ENCODE measurements at places on chromosomes 4 and X.

GRCh38 chrX:134607523-134607922 is 50.7 kb downstream of the PLAC1 start:
- no peak for DNase-seq

DNA sequence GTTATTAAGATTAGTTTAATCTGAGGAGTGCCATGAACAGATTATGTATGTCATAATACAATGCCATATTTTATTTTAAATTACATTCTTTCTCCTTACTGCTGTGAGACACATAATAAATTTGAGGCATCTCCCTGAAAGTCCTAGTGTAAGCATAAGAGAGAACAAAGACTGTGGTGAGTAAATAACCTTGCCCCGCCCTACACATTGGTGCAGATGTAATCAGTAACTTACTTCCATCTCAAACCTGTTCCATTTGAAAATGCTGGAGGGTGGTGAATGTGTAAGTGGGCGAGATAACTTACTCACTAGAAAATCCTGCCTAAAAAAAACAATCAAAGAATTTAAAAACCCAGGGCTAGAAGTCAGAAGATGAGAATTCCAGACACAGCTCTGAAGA is 338.1 kb upstream of the SLIT2 start:
- no peak for DNase-seq

DNA sequence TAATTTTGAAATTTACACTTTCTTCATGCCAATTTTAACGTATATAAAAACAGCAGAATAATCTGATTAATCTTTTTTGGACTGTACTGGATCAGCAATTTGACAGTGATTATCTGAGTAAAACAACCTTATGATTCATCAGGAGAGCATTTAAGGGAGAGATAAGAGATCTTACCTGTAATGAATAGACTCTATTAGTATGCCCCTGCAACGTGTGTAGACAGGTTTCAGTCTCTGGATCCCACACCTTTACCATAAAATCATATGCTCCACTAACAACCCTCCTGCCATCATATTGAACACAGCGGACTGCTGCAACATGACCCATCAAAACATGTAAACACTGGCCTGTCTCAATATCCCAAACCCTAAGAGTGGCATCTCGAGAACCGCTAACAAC is 210.1 kb downstream of the FBXW7 start:
- DNase-seq = no peak

- no peak for DNase-seq
These were observed 225.4 kb downstream of the PCDH7 start for GRCh38 chr4:30945586-30945985.

GRCh38 chr4:169164669-169165415 is 105.9 kb downstream of the SH3RF1 start:
- no peak for DNase-seq

GRCh38 chr4:70544279-70544868 is 26.0 kb downstream of the AMTN start:
- DNase-seq = no peak

GRCh38 chr4:88137112-88137511 is 21.3 kb downstream of the ABCG2 start:
- DNase-seq = no peak

DNA sequence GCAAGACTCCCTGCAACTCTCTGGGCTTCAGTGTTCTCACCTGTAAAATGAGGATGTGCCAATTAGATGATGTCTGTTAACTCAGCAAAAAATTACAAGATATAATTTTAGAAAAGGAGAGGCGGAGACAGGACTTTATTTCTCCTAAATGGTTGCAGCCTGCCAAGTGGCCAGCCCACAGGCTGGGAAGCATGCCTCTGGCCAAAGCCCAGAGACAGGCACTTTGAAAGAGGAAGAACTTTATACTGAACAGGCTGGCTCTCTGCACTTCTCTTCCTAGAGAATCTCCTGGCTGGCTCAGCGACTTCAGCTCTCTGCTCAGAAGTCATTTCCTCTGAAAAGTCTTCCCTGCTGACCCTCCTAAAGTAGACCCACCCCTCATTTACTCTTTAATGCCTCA is 3.7 kb downstream of the PRDM5 start:
- no peak for DNase-seq

DNA sequence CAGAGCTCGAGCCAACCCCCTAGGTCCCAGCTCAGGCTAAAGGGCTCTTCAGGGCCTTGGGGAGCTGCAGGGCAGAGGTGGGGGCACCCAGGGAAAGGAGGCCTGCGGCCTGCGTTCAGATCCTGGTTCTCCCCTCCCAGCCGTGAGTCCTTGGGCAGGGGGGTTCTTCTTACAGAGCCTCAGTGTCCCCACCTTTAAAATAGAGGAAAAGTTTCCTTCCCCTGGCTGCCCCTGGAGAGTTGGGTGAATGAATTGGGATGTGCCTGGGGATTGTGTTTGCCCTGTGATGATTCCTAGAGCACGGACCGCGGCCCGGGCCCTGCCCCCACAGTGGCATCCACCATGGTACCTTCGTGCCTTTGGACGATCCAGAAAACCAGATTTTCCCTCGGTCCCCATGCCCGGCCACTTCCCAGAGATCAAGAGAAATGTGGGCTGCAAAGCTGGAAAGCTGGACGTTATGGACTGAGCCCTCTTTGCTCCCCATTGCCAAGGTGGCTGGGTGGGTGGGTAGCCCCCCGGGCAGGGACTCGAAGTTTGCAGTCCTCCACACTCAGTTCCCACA is 11.4 kb downstream of the HTRA3 start:
- DNase-seq = no peak

DNA sequence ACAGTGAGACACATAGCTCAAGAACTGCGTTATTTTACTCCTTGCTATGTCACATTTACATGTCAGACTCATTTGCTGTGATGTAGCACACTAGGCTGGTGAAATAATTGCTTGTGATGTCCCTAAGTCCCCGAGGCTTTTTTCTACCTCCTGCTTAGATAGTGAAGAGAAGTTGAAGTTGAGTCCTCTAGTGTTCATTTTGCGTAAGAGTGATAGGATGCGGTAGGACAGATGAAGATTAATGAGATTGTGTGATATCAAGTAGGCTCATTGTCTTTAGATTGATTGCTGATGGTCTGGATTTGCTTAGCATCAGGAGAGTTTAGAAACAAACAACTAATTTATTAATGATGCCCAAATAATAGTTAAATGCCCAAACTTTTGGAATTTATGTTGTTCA is 173.6 kb upstream of the NUDT6 start:
- DNase-seq = no peak

DNA sequence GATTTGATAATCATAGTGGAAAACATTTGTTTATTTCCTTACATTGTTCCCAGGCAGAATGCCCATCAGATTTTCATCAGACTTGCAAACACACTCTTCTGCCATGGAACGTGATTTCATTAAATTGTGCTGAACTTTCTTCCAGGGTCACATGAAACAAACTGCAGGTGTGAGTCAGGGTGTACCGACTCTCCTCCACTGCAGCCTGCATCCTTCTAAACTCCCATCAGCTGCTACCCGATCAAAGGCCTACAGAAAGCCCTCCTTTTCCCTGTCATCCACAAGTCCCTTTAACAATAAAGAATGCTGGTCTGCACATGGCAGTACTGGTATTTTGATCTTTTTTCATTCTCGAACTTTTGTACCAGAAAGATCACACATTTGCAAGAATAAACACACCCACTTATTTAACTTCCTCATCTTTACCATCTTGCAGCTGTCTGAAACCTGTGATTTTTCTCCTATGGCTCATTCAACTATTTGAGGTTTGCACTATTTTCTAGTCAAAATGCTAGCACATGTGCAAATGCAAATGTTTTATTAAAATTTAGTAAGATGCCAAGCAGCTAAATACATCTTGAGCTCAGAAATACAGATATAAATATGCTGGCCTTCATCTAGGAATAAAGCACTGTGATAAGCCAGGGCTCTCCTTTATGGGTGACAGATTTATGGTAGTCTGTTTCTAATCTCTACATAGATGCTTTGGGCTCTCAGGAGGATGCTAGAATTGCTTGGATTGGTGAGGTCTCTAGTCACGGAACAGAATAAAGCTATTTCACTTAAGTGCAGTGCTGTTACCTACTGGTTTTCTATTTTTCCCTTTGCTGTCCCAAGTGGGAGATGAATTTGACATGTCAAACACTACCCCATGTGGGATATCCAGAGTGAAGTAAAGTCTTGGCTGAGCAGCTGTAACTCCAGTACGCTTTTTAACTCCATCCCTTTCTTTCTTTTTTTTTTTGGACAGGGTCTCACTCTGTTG is 25.8 kb upstream of the ARHGAP24 start:
- no peak for DNase-seq

GRCh38 chr4:126993351-126993750 is 639.4 kb upstream of the INTU start:
- no peak for DNase-seq

GRCh38 chr4:6573986-6574746 is 823 bp upstream of the MAN2B2 start:
- DNase-seq = no peak

DNA sequence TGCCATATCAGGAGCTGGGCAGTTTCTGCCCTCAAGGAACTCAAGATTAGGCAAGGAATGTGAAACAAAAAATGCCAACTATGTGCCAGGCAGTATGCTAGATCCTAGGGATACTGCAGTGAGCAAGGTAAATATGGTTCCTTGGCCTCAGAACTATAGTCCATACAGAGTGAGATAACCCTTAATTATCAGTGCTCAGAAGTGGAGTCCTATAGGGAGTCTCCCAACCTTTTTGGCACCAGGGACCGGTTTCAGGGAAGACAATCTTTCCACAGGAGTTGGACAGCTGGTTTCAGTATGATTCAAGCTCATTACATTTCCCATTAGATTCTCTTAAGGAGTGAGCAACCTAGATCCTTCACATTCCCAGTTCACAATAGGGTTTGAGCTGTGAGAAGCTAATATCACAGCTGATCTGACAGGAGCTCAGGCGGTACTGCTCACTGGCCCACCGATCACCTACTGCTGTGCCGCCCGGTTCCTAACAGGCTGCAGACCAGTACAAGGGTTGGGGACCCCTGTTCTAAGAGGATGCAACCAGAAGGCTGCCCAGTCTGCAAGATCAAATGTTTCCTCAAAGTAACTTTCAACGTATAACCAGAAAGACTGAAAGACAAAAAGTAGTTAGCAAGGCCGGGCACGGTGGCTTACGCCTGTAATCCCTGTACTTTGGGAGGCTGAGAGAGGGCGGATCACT is 1.7 kb upstream of the SRP72 start:
- DNase-seq = no peak

DNA sequence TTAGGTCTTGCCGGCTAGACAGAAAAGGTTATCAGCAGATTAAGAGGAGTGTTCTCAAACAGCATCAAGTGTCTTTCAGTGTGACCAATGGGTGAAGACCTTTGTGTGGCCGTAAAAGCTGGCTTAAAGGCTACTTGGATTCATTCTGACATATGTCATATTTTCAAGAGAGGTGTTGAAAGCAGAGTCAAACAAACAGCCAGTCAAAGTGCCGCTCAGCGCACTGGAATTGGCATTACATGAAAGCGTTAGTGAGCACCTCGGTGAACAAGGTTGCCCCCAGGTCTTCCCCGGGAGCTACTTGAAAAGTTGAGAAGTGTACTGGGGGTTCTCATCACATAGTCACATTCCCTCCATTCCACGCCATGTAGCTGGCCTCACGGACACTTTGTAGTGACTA is 148.9 kb downstream of the SOX3 start:
- no peak for DNase-seq

GRCh38 chrX:70332600-70332999 is 42.7 kb downstream of the KIF4A start:
- no peak for DNase-seq

- no peak for DNase-seq
These were observed 90.8 kb downstream of the IRF2 start for GRCh38 chr4:184383497-184384055.

DNA sequence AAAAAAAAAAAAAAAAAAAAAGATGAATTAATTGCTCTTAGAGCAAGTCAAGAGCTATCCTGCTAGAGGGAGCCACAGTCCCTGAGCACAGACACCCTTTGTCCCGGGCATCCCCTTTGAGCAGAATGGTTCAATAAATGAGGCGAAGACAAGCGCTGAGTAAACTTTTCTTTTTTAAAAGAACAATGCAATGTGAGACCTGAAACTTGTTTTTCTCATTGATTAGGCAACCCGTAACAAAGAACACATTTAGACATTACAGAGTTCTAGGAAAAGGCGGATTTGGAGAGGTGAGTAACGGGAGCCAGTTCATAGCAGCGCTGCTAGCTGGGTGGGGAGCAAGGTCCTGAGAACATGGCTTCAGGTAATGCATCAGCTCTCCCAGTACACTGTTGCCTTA is 46.1 kb downstream of the GRK4 start:
- no peak for DNase-seq

DNA sequence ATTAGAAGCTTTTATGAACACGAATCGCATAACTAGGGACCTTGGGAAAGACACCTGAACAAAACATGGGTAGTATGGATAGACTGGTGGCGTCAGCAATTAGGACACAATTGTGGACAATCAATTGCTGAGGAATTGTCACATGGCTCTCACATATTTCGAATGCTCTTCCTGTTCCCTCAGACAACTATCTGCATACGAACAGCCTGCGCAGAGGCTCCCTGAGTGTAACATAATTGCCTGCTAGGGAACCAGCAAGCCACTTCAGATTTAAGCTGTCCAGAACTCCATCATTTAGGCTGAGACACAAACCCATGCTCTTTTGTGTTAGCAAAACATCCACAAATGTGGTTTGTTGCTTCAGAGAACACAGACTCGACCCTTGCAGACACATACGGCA is 160.8 kb downstream of the MGST2 start:
- no peak for DNase-seq

- DNase-seq = no peak
These were observed 4.2 kb upstream of the LEF1 start for GRCh38 chr4:108172753-108173598.

DNA sequence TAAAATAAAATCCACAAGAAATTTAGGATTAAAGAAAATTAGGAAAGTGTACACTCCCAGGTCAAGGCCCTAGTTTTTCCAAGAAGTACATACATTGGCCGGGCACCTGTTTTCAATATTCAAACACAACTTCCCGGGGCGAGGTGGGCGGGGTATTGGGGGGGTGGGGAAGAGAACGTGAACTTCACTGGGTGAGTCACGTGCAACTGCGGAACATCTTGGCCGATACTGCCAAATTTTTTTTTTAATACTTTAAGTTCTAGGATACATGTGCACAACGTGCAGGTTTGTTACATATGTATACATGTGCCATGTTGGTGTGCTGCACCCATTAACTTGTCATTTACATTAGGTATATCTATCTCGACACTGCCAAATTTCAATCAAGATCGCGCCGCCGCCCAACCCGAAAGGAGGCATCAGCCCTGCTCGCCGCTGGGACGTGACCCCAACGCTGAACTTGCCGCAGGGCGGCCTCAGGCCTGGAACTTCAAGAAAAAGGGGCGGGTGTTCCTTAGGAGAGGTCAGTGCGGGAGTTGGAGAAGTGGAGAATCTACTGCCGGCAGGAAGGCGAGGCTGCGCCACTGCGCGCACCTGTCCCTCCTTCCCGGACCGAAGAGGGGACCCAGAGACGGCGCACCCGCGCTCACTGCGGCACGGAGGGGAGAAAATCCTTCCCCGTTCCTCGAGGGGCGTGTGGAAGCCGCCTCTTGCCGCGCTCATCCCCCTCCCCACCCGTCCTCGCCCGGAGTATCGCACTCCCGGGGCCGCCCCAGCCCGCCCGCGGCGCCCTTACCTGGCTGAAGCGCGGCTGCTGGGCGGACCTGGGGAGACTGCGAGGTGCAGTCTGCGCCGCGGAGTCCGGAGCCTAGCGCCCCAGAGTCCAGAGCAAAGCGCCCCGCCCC is at the start of gene TEC:
TEC (minus strand) TSS at position 883 of the 905 bp plus-strand sequence. CDS start 41,224 bp downstream, outside the sequence.
- peak; percentile 32 for DNase-seq

- no peak for DNase-seq
These were observed 102.9 kb upstream of the ARSJ start for GRCh38 chr4:114082348-114082747.
